ENCODE measurements at places on chromosomes 1 and 21. TPM values are rescaled to one million over a fixed set of nuclear protein-coding genes. Genes with fewer than 3 reads are reported as not detected.

The RUNX3 gene
- 1.2 TPM for total RNA-seq

DNA sequence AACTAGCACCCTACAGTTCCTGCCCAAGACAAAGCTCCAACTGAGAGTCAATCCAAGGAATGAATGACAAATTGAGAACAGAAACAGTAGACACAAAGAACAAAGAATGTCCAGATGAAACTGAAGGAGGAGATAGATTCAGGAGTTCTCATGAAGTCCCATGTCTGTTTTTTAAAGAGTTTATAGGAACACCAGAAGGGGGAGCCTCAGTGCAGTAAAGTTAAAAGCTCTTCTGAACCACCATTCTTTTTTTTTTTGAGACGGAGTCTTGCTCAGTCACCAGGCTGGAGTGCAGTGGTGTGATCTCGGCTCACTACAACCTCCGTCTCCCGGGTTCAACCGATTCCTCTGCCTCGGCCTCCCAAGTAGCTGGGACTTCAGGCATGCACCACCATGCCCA, 323.6 kb downstream of the MRPL39 start:
- DNase-seq: no peak

The OR10J1 gene
- total RNA-seq: not detected

The TRAF5 gene
- 14.9 TPM for total RNA-seq

- DNase-seq: no peak
Measured at GRCh38 chr1:48688102-48688760, 88.5 kb downstream of the BEND5 start.

GRCh38 chr1:79981481-79981880, 975.0 kb upstream of the ADGRL4 start:
- DNase-seq: no peak

GRCh38 chr1:53622531-53622930, 116.4 kb downstream of the GLIS1 start:
- no peak for DNase-seq

The PTAFR gene
- total RNA-seq: 7.4 TPM

DNA sequence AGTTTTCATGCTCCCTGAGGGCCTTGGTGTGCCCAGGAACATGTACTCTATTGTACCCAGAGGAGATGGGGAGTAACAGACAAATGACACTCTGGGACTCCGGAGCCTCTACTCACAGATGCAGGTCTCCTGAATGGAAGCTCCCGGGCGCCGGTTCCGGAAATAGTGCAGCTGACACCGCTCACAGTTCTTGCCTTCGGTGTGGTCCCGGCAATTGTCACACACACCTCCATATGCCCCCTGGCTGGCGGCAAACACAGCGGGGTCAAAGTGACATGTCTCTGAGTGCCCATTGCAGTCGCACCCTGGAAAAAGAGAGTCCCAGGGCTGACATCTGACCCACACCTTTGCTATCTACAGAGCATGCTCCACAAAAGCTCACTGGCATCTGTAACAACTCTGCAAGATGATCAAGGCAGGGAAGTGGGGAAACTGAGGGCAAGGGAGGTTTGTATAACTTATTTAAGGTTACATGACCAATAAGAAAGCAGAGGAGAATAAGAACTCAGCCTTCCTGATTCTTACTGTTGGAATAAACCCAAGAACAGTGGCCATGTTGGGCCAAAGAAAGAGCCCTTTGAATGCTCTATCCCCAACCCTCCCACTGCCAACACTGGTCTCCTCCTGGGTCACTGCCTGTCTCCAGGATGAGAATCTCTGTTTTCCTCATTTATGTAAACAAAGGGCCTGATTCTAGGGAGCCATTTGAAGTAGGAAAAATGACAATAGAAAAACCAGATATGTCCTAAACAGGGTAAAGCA, 22.4 kb downstream of the LAMB3 start:
- no peak for DNase-seq

The POU2F1 gene
- 13.4 TPM for total RNA-seq

GRCh38 chr1:93155335-93155734, 24.9 kb downstream of the TMED5 start:
- DNase-seq: no peak

- DNase-seq: peak; percentile 95
Measured at GRCh38 chr1:59057211-59057694, 239.6 kb upstream of the FGGY start.

DNA sequence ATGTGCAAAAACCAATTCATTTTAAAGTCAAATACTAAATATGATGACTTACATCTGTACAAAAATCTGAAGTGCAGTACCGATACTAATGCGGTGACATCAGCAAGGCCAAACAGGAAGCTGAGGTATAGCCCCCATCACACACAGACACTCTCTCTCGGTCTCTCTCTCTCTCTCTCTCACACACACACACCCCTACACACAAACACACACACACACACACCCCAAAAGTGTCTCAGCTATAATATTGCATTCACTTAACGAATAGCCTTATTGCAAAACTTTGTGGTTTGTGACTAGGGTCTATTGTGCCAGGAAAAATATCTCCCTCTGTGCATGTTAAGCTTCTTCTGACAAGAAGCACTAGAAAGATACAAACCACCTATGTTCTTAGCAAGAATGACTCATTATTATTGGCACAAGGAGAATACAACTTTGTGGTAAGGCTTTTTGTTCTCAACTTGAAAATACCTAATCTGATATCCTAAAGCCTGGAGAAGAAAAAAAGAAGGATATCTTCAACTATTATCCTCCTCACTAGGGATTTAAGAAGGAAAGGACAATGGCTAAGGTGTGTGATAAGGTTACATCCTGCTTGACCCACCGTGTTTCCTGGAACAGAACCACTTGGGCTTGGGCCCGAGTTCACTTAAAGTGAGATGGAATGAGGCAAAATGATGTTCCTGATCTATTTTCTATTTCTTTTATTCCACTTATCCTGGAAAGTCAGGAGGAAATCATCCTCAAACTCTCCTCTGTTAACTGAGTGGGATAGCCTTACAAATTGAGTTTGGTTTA, 107.1 kb downstream of the NIBAN1 start:
- DNase-seq: no peak

GRCh38 chr1:246569248-246570238, 3.3 kb downstream of the CNST start:
- no peak for DNase-seq

GRCh38 chr1:235757587-235758096, 108.1 kb upstream of the GNG4 start:
- no peak for DNase-seq

The TFF1 gene
- total RNA-seq: not detected

The COL11A1 gene
- 0.11 TPM for total RNA-seq

DNA sequence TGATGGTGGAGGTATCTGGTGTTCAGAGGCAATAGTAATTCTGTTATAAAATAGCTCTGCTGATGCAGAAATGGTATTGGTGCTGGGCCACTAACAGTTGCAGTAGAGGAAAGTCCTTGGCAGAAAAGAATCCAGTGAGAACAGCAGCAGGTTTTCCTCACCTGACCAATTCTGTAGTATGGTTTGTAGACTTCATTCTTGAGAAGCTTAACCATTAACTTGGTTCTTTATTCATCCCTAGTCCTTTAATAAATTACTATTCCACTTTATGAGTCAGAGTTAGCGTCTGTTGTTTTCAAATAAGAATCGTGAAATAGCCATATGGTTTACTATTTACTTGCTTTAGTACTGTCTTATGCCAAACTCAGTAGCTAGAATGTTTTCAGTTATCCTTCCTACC, 128.5 kb upstream of the SERTAD4 start:
- DNase-seq: no peak

DNA sequence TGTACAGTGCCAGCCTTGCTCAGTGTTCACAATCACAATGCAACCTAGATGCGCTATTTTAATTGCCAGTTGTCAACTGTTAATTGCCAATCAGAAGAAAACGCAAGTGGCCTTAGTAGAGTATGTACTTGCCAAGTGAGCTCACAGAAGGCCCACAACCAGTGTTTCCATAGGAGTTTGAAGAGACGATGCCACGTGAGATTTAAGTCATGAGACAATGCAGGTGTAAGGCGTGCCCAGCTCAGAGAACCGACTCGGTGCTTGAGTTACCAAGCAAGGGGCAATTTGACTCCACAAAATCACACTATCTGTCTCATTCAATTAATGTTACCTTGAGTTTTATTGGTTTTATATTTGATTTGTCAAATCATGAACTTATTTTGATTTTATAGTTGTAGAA, 65.6 kb downstream of the TEX35 start:
- no peak for DNase-seq

The GNG4 gene
- 0.42 TPM for total RNA-seq

The TSPEAR gene
- total RNA-seq: not detected

The RNU1-1 gene
- not detected for total RNA-seq
